Large intestine (tissue), 12 donors: ENCODE measurements at places on chromosomes 16 and 17.

DNA sequence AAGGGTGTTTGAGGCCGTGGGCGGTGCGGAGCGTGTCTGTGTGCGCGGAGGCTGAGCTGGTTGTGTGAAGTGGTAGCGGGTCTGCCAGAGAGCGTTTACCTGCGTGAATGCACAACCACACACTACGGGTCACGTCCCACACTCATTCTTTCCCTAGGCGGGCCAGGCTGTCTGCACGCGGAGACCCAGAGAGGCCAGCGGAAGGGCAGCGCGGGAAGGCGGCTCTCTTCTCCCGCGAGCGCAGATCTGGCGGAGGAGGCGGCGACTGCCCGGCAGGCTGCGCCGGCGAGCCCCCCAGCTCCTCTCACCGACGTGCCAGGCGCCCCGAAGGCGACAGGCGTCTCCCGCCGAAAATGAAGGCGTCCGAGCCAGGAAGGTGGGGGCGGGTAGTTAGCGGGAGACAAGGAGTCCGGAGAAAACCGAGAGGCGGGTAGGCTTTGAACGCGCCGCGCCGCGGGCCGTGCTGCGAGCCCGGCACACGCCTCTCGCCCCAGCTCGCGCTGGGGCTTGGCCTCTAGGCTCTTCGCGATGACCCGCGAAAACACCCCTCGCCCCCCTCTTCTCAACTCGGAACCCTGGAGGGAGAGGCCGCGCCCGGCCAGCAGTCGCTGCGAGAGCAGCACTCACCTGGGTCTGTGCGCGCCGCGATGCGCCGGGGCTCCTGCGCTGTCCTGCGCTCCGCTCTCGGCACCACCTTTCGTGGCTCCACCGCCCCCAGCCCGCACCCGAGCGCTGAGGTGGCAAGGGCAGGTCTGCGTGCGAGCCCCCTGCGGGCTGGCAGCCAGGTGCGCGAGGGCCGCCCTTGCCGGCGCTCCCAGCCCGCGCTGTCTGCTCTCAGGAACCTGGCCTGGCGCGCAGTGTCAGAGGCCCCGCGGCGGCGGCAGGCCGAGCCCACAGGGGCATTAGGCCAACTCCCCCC, 2.0 kb upstream of the FOXF1 start:
- no peak for DNase-seq

DNA sequence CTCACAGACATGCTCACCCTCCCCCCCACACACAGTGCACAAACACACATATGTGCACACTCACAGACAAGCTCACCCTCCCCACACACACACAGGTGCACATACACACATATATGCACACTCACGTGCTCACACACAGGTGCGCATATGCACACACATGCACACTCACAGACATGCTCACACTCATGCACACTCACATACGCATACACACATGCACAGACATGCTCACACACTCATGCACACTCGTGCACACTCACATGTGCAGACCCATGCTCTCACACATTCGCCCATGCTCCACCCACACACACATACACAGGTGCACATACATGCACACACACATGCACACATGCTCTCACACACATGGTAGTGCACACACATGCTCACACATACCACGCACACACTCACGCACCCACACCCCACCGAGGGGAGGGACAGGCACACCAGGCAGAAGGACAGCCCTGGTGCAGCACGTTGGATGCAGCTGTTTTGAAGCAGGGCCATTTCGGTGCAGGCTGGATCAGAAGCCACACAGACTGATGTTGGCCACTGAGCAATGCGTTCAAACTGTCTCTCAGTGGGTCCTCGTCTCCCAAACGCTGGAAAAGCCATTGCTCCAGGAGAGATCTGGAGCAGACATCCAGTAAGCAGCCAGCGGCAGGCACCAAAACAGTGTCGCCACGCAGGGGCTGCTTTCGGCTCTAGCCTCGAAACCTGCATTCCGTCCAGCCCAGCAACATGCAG, 86.2 kb upstream of the ZNF469 start:
- no peak for DNase-seq

- no peak for DNase-seq
Measured at GRCh38 chr16:74117798-74118197, 178.8 kb upstream of the PSMD7 start.

DNA sequence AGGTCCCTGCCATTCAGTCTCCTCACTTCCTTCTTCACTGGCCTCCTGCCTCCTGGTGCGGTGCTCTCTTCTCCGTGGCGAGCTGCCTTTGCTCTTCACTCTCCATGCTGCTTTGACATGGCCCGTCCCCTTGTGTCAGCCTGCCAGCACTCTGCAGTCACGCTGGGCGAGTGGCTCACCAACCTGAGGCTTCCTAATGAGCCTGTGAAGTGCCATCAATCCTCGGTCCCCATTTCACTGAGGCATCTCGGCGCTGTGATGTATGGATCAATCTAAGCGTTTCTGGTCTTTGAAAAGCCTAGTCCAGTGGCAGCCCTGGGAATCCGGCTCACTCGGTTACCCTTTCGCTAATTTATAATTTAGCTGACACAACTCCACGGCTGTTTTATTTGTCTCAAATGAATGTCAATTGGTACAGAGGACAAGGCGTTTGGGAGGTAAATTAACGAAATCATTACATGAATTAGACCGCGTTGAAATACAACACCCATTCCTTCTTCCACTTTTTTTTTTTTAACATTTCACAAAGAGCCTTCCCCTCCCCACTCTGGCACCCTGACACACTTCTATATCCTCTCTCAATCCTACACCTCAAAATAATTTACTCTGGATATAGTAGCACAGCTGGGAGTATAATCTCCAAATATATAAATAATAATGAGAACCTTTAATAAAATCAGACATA, 610.7 kb downstream of the TMEM114 start:
- no peak for DNase-seq

DNA sequence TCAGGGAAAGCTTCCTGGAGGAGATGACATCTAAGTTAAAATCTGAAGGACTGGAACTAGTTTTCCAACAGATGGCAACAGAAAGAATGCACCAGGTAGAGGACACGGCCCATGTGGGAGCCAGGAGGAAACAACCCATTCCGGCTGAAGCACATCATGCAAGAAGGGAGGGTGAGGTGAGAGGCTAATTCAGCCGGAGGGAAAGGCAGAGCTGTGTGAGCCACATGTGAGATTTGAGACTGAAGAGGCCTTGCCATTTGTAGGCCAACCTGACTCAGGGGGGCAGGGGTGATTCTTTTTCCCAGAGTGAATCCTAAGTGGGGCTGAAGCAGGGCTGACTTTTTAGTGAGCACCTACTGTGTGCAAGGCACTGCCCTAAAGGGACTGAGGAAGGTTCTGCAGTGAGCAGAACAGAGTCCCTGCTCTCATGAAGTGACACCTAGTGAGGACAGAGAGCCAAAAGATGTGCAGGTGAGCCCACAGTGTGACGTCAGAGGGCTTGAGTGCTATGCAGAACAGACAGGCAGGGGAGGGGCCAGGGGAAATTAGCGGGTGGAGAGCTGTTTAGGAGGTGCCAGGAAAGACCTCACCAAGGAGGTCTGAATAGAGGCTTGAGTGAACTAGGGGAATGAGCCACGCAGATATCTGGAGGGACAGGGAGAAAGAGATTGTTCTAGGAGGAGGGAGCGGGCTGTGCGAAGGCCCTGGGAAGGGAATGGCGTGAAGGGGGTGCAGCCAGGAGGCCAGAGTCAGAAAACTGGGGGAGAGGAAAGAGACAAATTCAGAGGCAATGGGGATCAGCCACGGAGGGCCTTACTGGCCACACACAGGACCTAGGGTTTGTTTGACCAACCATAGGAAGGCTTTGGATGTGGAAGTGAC, 19.8 kb upstream of the IL21R start:
- DNase-seq: no peak

GRCh38 chr16:3662601-3663000, 8.1 kb downstream of the DNASE1 start:
- DNase-seq: no peak

- no peak for DNase-seq
Measured at GRCh38 chr16:87384162-87384874, 742 bp upstream of the FBXO31 start.

- no peak for DNase-seq
Measured at GRCh38 chr17:70201872-70202419, 32.6 kb downstream of the KCNJ2 start.

- DNase-seq: no peak
Measured at GRCh38 chr17:45409659-45410076, 23.0 kb downstream of the ARHGAP27 start.

GRCh38 chr17:50563092-50563511, 2.6 kb downstream of the CACNA1G start:
- DNase-seq: no peak

- no peak for DNase-seq
Measured at GRCh38 chr16:7436306-7436705, 103.7 kb downstream of the RBFOX1 start.

GRCh38 chr16:49658531-49658930, 197.4 kb downstream of the ZNF423 start:
- no peak for DNase-seq

DNA sequence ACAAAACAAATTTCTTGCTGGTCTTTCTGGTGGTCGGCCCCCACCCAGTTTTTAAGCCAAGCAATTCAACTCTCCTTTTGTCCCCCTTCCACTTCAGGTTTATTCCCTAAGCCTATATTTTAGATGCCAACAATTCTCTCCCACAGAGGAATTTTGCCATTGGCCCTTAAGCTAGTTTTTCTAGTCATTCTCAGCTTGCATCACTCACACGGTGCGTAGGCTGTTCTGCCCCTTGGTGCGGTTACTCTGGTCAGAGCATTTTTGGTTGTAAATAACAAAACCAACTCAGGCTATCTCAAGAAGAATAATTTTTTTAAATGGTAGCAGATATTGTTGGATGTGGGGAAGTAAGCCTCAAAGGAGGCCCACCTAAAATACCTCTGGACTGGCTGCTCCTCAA, 33.7 kb upstream of the DYNLL2 start:
- no peak for DNase-seq

GRCh38 chr17:55576996-55577586, 65.8 kb upstream of the SMIM36 start:
- DNase-seq: peak; percentile 20
